ENCODE measurements at places on chromosomes 5 and 9.

DNA sequence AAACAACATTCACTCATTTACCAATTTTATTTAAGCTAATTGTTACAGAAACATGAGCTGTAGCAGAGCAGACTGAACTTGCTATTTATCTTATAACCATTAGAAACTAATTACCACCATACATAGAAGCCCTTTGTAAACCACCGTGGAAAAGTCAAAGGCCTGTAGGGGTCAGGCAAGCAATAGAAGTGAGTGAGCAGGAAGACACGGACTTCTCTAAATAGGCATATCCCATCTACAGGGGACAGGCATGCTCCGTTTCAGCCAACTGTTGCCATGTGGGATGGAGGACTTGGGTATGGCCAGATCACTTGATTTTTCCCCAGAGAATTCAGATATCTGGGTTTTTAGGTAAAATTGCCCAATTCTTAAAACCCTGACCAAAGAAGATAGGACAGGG is 44.8 kb downstream of the PRRC1 start:
- no peak for DNase-seq

- DNase-seq: no peak
These were observed 531.1 kb downstream of the CETN3 start for GRCh38 chr5:89878140-89879132.

DNA sequence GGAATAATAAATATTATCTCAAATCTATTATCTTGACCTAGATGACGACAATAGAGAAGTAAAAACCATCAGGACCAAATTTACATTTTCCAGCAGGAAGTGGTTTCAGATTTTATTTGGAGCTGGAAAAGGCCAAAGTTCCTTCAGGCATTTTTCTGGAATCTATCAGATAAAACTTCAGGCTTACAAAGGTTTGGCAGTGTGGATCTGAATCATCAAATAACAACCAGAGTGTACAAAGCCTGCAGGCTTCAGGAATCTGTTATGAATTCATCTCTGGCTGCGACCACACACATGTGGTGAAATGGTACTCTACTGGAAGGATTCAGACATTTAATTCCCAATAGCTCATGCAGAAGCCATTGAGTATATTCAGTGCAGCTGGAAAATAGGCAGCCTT is 726.4 kb upstream of the GRAMD2B start:
- no peak for DNase-seq

- DNase-seq: no peak
These were observed 100.6 kb upstream of the NREP start for GRCh38 chr5:111857623-111858022.

DNA sequence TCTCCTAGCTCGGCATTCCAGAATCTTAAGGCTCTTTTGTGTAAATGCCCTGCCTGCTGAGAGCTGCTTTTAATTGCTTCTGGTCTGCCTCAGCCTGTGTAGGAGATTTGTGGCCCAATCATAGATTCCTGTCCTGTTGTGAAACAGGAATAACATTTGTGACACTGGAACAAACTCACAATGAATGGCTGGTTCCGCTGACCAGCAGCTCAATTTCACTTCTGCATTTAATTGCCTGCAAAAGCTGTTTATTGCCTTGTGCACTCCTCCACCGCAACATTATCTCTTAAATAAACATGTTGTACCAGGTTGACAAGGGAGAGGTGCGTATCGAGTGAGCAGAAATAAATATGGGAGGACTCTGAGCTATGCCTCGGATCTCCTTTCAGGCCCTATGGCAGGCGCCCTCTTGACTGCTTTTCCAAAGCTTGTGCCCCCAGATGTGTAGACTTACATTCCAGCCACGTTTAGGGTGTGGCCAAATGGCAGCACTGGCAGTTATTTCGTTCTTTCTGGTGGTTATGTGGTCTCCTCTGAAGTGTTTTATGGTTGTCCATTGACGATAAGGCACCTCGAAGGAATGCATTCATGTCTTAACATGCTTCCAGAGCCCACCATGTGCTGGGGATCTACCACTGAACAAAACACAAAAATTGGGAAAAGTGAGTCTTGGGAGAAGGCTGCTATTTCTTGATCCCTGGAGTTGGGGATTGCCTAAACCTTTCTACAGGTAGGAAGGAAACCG is 58.1 kb downstream of the DMRT1 start:
- no peak for DNase-seq

DNA sequence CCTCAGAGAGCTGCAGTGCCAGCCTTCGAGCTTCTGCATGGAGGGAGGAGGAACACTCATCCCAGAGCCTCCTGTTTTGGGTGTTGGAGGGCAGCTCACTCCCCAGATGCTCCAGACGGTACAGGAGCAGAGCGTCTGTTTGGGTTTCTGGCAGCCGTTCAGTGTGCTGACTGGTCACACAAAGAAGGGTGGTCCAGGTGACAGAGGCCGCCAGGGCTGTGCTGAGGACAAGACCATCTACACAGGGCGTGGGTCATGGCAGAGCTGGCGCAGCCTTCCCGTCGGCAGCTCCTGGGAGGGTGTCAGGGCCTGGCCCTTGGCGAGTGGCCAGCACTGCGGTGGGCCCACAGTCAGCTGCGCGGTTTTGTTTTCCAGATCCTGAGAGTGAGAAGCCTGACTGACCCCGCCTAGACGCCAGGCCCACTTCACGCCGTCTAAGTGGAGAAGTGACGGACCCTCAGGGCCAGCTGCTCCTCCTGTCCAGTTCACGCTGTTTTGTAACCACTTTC is 131.4 kb upstream of the FAM120A start:
- no peak for DNase-seq

- peak; percentile 21 for DNase-seq
These were observed at the start of gene MAN2A1 for GRCh38 chr5:109689740-109690241. TSS of gene MAN2A1 (plus strand) at chr5:109689927. CDS start at chr5:109690418, 491 bp downstream.

GRCh38 chr5:178649580-178649979 is 22.7 kb upstream of the CLK4 start:
- no peak for DNase-seq

DNA sequence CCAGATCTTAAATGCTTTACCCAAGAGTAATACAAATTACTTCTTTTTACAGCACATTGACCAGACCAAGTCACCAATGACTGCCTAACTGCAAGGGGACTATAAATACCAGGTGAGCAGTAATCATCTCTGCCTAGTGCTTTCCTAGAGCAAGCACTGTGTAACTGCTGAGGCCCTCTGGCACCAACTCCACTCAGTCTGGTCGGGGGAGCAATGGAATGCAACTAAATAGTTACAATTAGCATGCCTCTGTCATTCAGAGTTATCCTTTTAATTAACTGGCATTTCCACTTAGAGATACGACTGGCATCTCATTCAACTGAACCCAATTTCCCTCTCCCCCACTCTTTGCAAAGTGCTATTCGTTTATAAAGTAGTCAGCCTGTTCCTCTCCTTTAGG is 1309.1 kb upstream of the DMAC1 start:
- no peak for DNase-seq

DNA sequence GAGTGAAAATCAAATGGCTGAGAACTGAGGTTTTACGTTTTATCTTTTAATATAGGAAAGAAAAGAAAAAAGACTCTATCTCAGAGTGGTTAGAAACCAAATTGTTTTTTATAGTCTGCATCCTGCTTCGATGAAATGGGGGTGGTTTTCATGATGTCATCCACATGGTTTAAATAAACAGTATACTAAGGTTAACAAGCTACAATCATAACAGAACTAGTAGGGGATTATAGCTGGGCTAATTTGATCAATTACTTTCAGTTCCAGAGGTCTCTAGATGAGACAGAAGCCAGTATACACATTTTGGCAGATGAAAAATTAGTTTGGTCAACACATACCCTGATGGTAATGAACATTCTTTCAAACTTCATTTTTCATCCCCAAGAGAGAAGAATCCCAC is 106.3 kb upstream of the SNX2 start:
- no peak for DNase-seq

- no peak for DNase-seq
These were observed 2.3 kb downstream of the TGFBI start for GRCh38 chr5:136030956-136031611.

All from urinary bladder (tissue), 4 donors.